Omental fat pad (tissue), 4 donors: ENCODE measurements at places on chromosomes 5 and 9.

GRCh38 chr9:32723789-32724325 is 59.5 kb upstream of the TMEM215 start:
- DNase-seq: no peak

DNA sequence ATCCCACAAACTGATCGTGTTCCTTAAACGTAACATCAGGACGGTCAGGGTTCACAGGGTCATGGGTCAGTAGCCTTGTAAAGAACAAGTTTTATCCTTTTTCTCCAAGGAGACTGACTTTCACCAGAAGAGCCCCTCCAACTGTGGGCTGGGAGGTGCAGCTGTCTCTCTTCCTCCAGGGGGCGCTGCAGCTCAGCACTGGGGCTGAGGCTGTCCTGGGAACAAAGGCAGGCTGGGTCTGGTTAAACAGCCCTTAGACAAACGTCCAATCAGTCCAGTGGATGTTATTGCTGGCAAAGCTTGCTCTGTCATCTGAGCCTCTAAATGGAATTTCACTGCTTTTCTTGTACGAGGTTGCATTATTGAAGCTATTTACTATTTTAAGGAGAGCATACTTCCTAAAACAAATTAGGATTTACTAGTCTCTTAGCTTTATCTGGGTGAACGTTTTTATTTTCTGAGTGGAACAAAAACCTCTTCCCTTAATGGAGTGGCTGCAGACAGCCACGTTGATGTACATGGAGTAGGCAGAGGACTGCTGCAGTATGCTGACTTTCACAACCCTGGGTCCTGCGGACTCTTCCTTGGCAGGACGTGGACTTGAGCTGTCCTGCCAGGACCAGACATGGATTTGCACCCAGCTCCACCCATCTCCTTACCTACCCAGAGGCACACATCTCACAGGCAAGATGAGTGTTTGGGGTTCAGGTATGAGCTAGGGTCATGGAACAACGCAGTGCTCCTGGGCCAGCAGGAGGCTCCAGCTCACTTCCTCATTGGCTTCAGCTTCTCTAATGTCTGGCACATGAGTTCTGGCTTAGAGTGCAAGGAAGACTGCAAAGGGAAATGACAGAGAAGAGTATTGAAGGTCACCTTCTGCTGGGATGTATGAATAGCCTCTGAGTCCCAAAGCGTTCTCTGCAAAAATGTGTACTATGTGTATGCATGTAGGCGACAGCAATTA is 7.8 kb downstream of the EXOSC2 start:
- peak; percentile 64 for DNase-seq

DNA sequence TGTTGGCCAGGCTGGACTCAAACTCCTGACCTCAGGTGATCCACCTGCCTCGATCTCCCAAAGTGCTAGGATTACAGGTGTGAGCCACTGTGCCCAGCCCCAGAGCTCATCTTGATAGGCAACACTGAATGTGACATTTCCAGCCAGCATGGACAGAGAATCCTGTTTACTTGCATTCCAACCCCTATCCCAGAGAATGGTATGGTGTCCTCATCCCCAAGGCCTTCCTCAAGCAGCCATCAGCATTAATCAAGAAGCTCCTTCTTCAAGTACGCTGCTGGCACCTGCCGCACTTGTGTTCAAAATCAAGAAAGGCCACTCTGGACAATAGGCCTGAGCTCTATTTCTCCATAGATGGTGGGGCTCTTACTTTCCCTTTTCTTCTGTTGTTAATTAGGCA is 40.2 kb downstream of the STARD4 start:
- DNase-seq: no peak

- DNase-seq: no peak
Observed at GRCh38 chr5:94702729-94703128, 84.3 kb downstream of the SLF1 start.

DNA sequence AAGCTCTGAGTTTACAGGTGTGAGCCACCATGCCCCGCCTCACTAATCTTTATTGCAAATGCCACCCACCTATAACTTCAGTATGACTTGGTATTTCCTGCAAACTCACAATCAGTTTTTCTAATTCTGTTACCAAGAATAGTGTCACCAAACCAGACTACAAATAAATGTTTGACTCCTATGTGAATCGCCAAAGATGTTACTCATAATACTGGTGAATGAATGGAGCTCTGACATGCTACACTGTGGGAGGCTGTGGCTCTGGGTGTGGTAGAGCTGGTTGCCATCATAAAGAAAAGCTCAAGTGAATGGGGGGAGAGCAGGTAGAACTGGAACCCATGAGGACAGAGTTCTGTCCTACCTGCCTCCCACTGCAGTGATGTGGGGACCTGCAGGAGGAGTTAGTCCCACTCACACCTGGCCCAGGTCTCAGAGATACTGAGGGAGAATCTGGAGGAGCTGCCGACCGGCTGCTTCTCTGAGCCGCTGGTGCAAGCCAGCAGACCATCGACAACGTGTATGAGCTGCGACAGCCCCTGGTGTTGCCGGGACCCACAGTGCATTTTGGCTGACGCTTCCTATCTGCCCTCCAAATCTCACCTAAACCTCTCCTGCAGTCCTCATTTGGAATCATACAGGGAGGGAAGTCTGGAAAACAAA is 95.7 kb downstream of the ENTREP1 start:
- no peak for DNase-seq

GRCh38 chr5:5755888-5756287 is 333.4 kb downstream of the ICE1 start:
- DNase-seq: no peak
